ENCODE measurements at places on chromosomes 7 and 10.

DNA sequence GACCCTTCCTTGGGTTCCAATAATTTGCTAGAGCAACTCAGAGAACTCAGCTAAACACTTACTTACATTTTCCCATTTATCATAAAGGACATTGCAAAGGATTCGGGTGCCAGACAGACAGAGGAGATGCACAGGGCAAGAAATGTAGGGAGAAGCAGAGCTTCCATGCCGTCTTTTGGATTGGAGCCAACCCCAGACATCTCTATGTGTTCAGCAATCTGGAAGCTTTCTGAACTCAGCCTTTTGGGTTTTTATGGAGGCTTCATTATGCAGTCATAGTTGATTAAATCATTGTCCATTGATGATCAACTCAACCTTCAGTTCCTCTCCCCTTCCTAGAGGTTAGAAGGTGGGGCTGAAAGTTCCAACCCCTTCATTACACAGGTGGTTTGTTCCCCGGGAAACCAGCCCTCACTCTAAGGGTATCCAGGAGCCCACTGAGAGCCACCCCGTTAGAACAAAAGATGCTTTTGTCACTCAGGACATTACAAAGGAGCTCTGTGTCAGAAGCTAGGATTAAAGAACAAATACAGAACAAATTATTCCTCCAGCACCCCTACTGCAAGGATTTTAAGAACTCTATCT is 211.9 kb upstream of the VSTM2A start:
- H3K36me3 ChIP-seq, result no peaks in the 10 kb centered on the region
- no peak overlapping the region for H3K4me3 ChIP-seq
- no peak for DNase-seq
- H3K4me1 ChIP-seq, result no peaks in the 10 kb centered on the region

DNA sequence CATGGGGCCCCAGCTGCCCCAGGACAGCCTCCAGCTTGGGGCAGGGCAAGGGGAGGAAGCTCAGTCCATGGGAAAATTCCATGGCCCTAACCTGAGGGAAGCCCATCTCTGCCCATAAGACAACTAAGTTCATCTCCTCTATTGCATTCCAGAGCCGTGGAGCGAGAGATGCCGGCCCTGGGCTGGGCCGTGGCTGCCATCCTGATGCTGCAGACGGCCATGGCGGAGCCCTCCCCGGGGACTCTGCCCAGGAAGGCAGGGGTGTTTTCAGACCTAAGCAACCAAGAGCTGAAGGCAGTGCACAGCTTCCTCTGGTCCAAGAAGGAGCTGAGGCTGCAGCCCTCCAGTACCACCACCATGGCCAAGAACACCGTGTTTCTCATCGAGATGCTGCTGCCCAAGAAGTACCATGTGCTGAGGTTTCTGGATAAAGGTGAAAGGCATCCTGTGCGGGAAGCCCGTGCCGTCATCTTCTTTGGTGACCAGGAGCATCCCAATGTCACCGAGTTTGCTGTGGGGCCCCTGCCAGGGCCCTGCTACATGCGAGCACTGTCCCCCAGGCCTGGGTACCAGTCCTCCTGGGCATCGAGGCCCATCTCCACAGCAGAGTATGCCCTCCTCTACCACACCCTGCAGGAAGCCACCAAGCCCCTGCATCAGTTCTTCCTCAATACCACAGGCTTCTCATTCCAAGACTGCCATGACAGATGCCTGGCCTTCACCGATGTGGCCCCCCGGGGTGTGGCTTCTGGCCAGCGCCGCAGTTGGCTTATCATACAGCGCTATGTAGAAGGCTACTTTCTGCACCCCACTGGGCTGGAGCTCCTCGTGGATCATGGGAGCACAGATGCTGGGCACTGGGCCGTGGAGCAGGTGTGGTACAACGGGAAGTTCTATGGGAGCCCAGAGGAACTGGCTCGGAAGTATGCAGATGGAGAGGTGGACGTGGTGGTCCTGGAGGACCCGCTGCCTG is 4.3 kb downstream of the AOC1 start:
- peaks cover 19% of the 10 kb centered on the region for H3K4me1 ChIP-seq
- H3K27ac ChIP-seq, result no peak overlapping the region
- no peak for DNase-seq
- H3K36me3 ChIP-seq, result no peaks in the 10 kb centered on the region
- H3K27me3 ChIP-seq, result peaks cover 7% of the 10 kb centered on the region
- no peak overlapping the region for H3K4me3 ChIP-seq

GRCh38 chr10:66836057-66836456 is 89.8 kb upstream of the LRRTM3 start:
- H3K4me1 ChIP-seq, result no peaks in the 10 kb centered on the region
- peaks cover 1% of the 10 kb centered on the region for H3K27me3 ChIP-seq
- no peak for DNase-seq
- no peaks in the 10 kb centered on the region for H3K36me3 ChIP-seq

DNA sequence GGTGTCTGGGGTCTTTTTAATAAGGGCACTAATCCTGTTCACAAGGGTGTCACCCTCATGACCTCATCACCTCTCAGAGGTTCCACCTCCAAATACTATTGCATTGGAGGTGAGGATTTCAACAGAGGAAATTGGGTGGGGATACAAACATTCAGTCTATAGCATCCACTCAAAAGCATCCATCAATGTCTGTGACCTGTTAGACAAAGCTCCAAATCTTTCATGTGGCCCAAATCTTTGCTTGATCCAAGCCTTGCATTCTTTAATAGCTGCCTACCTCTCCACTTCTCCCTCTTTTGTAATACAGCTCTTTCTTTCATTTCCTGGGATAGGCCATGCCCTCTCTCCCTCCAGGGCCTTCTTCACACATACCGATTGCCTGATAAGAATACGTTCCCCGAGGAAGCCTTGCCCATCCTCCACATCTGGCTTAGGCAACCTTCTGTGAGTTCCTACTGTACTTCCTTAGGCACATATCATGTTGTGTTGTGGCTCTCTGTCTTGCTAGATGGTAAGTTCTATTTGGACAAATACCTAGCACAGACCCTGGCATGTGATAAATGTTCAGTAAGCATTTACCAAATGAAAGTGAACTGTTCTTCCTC is 66.1 kb downstream of the CREM start:
- peaks cover 7% of the 10 kb centered on the region for H3K36me3 ChIP-seq
- peaks cover 5% of the 10 kb centered on the region for H3K27me3 ChIP-seq
- H3K4me3 ChIP-seq, result peak overlapping the region; percentile 53
- H3K27ac ChIP-seq, result peak overlapping the region; percentile 2
- peaks cover 36% of the 10 kb centered on the region for H3K4me1 ChIP-seq
- no peak for DNase-seq

DNA sequence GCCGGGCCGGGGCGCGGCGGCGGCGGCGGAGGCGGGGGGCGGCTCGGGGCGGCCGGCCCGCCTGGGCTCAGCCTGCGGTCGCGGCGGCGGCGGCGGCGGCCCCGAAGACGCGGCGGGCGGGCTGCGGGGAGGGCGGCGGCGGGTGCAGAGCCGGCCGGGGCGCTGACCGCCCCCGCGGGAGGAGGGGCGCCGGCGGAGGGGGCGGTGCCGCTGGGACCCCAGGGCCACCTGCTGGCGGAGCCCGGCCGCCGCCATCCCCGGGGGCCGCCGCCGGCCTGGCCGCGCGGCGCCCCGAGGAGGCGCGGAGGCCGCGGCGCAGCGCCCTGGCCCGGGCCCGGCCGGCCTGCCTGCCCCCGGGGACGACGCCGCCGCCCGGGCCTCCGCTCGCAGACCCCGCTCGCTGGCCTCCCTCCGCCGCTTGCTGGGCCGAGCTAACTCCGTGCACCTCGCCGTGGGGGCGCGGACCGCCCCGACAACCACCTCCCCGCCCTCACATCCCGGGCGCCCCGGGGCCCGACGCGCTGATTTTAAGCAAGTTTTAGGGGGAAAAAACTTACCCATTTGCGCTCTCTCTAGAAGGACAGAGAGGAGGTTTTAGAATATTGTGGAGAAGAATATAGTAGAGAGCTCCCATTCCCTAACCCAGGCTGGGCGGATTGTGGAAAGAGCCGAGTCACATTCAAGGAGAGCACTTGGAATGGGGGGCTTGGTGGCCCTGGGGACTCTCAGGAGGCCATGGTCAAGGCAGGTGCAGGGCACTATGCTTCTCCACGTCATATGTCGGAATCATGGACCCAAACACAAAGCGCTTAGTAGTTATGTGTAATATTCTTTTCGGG is at the start of gene BEND7:
BEND7 (minus strand) TSS at position 140 of the 839 bp plus-strand sequence. CDS start 481 bp downstream, outside the sequence.
- peak within 1 kb of the TSS; percentile 90 for H3K27ac ChIP-seq
- peak; percentile 65 for DNase-seq
- H3K27me3 ChIP-seq, result peaks cover 8% of the 10 kb centered on the region
- peaks cover 35% of the 10 kb centered on the region for H3K4me1 ChIP-seq
- peaks cover 8% of the 10 kb centered on the region for H3K36me3 ChIP-seq
- H3K4me3 ChIP-seq, result peak within 1 kb of the TSS; percentile 97

- H3K4me3 ChIP-seq, result no peak overlapping the region
- H3K27ac ChIP-seq, result no peak overlapping the region
- no peaks in the 10 kb centered on the region for H3K4me1 ChIP-seq
- no peak for DNase-seq
- no peaks in the 10 kb centered on the region for H3K36me3 ChIP-seq
These were observed 19.2 kb upstream of the PANK1 start for GRCh38 chr10:89664203-89664602.

DNA sequence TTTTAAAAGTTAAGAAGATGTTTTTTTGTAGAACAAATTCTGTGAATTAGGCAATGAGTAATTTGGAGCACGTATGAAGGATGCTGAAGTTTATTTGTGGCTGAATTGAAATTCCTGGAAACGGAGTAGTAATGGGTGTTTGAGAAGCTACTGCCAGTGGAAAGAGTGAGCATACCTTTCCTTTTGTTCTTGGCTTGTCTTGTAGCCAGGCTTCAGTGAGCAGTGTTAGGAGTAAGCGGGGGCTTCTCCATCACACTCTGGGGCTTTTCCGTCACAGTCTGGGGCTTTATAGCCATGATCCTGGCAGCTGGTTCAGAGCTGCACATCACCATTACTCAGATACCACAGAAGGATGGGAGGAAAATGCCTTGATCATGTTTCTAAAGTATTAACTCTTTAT is 32.3 kb downstream of the GARS1 start:
- H3K27me3 ChIP-seq, result no peaks in the 10 kb centered on the region
- peaks cover 14% of the 10 kb centered on the region for H3K36me3 ChIP-seq
- no peak overlapping the region for H3K4me3 ChIP-seq
- DNase-seq, result no peak
- no peak overlapping the region for H3K27ac ChIP-seq
- H3K4me1 ChIP-seq, result no peaks in the 10 kb centered on the region

GRCh38 chr10:13893926-13894325 is 307.2 kb downstream of the PRPF18 start:
- peak overlapping the region; percentile 52 for H3K4me3 ChIP-seq
- peaks cover 43% of the 10 kb centered on the region for H3K4me1 ChIP-seq
- H3K27ac ChIP-seq, result peak overlapping the region; percentile 58
- H3K27me3 ChIP-seq, result peaks cover 8% of the 10 kb centered on the region
- no peaks in the 10 kb centered on the region for H3K36me3 ChIP-seq

DNA sequence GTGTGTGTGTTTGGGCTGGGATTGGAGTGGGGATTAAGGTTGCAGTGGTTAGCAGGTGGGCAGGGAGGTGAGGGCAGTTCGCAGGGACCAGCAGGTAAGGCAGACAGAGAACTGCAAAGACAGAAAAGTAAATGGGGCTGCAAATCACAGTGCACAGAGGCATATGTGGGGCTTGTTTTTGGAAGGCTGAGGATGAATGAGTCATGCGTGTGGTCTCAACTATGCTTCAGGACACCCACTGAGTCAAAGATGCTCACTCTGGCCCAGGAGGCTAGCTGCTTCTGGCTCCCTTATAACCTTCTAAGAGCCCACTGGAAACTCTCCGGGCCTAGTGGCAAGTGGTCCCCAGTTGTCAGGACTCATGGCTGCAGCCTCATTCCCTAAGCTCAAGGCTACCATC is 118.2 kb downstream of the ZNF248 start:
- no peak overlapping the region for H3K4me3 ChIP-seq
- DNase-seq, result no peak
- no peaks in the 10 kb centered on the region for H3K4me1 ChIP-seq
- H3K27me3 ChIP-seq, result peaks cover 13% of the 10 kb centered on the region

- no peaks in the 10 kb centered on the region for H3K27me3 ChIP-seq
- no peak overlapping the region for H3K27ac ChIP-seq
- peak; percentile 73 for DNase-seq
- no peak overlapping the region for H3K4me3 ChIP-seq
These were observed 163.8 kb downstream of the ELMO1 start for GRCh38 chr7:37284805-37285231.

Data from endothelial cell (in vitro differentiated cells).